ENCODE measurements at places on chromosomes 1 and 21. TPM values are rescaled to one million over a fixed set of nuclear protein-coding genes. Genes with fewer than 3 reads are reported as not detected.

DNA sequence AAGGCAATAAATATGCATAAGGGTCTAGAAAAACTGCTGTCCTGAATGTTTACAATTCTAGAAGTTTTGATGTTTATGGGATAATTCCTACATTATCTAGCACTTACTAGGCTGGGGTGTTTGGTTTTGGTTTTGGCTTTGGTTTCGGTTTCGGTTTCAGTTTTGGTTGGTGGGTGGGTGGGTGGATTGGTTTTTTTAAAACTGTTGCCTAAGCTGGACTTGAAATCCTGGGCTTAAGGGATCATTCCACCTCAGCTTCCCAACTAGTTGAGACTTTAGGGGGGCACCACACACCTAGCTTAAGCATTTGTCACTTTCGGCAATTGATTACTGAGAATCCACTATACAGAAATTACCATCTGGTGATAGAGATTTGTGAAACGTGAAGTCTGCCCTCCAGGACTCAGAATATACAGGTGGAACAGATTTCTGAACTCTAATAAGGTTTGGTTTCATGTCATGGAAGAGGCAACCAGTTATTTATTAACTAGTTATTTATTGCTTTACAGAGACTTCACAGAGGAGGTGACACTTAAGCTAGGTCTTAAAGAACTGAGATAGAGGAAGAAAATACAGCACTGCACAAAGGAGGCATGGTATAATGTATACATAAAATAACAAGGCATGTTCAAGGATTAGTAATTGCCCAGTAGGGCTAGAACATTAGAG is 69.6 kb downstream of the PIK3R3 start:
- H3K4me3 ChIP-seq = no peak overlapping the region
- no peaks in the 10 kb centered on the region for H3K27me3 ChIP-seq
- H3K36me3 ChIP-seq = peaks cover 3% of the 10 kb centered on the region

DNA sequence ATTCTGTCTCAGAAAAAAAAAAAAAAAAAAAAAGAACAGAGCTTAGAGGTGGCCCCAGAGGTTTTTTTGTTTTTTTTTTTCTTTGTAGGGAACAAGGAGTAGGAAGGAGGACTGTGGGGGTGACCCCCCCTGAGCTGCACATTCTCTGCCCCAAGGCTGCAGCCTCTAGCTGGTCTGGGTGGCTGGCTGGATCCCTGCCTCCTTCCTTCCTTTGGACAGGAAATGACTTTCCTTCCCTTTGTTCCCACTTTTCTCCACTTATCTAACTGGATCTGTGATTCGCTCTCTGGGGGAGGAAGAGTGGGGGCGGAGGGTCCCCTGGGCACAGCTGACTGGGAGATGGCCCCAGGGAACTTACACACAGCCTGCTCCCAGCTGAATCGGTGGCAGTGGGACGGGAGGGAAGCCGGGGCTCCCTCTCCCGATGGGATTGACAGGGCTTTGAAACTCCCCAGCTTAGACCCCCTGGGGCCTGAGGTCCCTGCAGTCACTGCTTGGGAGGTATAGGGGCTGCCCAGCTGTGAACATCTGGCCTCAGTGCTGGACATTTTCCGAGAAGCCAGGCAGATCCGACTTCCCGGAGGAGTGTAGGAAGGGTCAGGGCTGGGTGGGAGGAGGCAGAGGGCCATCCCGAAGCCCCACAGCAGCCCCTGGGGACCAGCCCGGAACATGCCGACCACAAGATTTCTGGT is 2.1 kb downstream of the FBLIM1 start:
- no peak for DNase-seq
- H3K27ac ChIP-seq = no peak overlapping the region
- H3K4me1 ChIP-seq = peaks cover 6% of the 10 kb centered on the region
- H3K27me3 ChIP-seq = peaks cover 58% of the 10 kb centered on the region

DNA sequence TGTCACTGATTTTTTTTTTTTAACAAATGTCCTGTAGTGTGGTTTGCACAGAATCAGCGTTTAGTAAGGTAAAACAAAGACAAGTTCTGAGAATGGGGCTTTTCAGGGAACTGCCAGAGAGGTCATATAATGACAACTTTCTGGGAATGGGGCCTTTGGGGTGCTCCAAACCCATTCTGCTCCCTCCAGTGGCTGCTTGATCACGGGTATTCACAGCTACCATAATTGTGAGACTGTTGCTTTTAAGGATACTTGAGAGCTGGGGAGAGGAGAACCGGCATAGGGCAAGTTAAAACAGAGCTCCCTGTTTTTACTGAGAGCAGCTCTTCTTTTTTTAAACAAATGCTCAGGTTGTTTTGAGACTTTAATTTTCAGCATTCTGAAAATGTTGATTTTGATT is 48.2 kb downstream of the CYP2J2 start:
- no peak for DNase-seq
- peaks cover 2% of the 10 kb centered on the region for H3K4me1 ChIP-seq
- H3K27me3 ChIP-seq = no peaks in the 10 kb centered on the region
- H3K4me3 ChIP-seq = no peak overlapping the region
- H3K27ac ChIP-seq = no peak overlapping the region

- no peak for DNase-seq
- H3K4me1 ChIP-seq = peaks cover 24% of the 10 kb centered on the region
These were observed 3.6 kb downstream of the ACOT7 start for GRCh38 chr1:6389971-6390370.

GRCh38 chr1:200366577-200367253 is 43.1 kb downstream of the ZNF281 start:
- DNase-seq = no peak
- no peak overlapping the region for H3K4me3 ChIP-seq
- H3K27me3 ChIP-seq = no peaks in the 10 kb centered on the region
- H3K36me3 ChIP-seq = peaks cover 4% of the 10 kb centered on the region
- H3K4me1 ChIP-seq = no peaks in the 10 kb centered on the region

- H3K27ac ChIP-seq = no peak overlapping the region
- no peak for DNase-seq
- no peaks in the 10 kb centered on the region for H3K27me3 ChIP-seq
- H3K36me3 ChIP-seq = peaks cover 9% of the 10 kb centered on the region
- H3K4me1 ChIP-seq = peaks cover 2% of the 10 kb centered on the region
These were observed 64.7 kb downstream of the MPZL1 start for GRCh38 chr1:167786502-167786901.

- no peak overlapping the region for H3K4me3 ChIP-seq
- no peak overlapping the region for H3K27ac ChIP-seq
- H3K27me3 ChIP-seq = peaks cover 4% of the 10 kb centered on the region
- DNase-seq = no peak
- H3K36me3 ChIP-seq = no peaks in the 10 kb centered on the region
These were observed 34.5 kb upstream of the MAP1LC3C start for GRCh38 chr1:242033447-242033846.

- peaks cover 26% of the 10 kb centered on the region for H3K4me1 ChIP-seq
- no peaks in the 10 kb centered on the region for H3K27me3 ChIP-seq
- H3K4me3 ChIP-seq = no peak overlapping the region
- no peak for DNase-seq
These were observed 147.1 kb downstream of the SLC45A1 start for GRCh38 chr1:8465013-8465412.

DNA sequence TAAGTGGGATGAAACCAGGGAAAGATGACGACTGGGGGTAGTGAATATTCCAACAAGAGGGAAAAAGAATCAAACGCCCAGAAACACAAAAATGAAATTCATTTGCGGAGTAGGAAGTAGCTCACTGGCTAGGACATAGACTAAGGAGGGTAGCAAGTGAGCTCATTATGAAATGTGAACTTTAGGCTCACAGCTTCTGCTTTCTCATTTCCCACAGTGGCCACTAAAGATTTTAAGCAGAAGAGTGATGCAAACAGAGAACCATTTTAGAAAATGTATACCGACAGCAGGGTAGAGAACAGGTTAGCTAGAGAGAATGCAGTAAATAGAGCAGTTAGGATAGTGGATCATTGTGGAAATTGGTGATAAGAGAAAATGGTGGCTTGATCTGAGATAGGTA is 3.5 kb downstream of the CD48 start:
- H3K27ac ChIP-seq = no peak overlapping the region
- DNase-seq = no peak
- peaks cover 13% of the 10 kb centered on the region for H3K36me3 ChIP-seq
- no peaks in the 10 kb centered on the region for H3K27me3 ChIP-seq

DNA sequence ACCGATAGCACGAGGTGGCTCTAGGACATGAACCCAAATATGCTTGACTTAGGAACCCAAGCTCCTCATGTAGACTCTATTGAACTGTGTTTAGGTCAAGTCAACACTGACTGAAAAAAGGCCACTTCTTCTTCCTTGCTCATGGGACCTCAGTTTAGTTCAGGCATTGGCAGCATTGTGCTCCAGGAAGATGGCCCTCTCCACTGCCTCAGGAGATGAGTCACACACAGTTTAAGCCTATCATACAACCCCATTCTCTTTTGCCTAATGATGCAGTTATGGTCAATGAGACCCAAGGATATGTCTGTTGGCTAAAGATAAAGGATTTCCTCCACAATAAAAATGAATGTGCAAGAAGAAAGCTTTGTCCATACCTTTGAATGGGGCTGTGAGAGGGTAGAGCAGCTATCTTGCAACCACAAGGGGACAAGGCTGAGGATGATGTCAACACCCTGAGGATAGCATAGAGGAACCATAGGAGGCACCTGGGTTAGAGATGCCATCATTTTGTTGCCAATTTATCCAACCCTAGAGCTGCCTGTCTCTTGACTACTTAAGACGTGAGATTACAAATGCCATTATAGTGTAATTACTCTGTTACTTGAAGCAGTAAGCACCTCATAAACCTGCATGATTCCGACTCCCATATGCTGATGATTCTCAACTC is 3.0 kb upstream of the TRIM63 start:
- H3K27me3 ChIP-seq = peaks cover 33% of the 10 kb centered on the region
- H3K36me3 ChIP-seq = no peaks in the 10 kb centered on the region
- DNase-seq = no peak
- no peaks in the 10 kb centered on the region for H3K4me1 ChIP-seq
- H3K27ac ChIP-seq = no peak overlapping the region

DNA sequence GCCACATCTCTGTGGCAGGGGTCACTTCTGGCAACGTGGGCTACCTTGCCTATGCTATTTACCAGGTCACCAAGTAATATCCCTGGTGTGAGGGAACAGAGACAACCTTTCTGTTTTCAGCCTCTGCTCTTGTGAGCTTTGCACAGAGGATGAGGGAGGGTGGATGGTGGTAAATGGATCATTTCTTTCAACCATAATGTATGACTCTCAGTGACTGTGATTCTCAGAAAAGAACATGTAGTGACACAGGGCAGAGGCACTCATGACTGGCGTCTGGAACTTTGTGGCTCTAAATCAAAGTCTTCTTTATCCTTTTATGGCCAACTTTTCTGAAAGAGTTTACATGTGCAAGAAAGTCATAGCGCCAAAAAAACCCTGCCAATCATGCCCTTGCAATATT is 153.5 kb upstream of the USP24 start:
- H3K27ac ChIP-seq = no peak overlapping the region
- H3K36me3 ChIP-seq = no peaks in the 10 kb centered on the region
- no peak overlapping the region for H3K4me3 ChIP-seq
- no peaks in the 10 kb centered on the region for H3K4me1 ChIP-seq
- peaks cover 9% of the 10 kb centered on the region for H3K27me3 ChIP-seq

- no peaks in the 10 kb centered on the region for H3K36me3 ChIP-seq
- no peak overlapping the region for H3K27ac ChIP-seq
- no peak for DNase-seq
- H3K4me3 ChIP-seq = no peak overlapping the region
- peaks cover 5% of the 10 kb centered on the region for H3K4me1 ChIP-seq
- no peaks in the 10 kb centered on the region for H3K27me3 ChIP-seq
These were observed 38.2 kb downstream of the CTNNBIP1 start for GRCh38 chr1:9871707-9872425.

GRCh38 chr1:57362480-57362879 is 61.4 kb downstream of the DAB1 start:
- DNase-seq = no peak
- no peaks in the 10 kb centered on the region for H3K36me3 ChIP-seq
- no peaks in the 10 kb centered on the region for H3K4me1 ChIP-seq
- H3K27me3 ChIP-seq = peaks cover 8% of the 10 kb centered on the region

DNA sequence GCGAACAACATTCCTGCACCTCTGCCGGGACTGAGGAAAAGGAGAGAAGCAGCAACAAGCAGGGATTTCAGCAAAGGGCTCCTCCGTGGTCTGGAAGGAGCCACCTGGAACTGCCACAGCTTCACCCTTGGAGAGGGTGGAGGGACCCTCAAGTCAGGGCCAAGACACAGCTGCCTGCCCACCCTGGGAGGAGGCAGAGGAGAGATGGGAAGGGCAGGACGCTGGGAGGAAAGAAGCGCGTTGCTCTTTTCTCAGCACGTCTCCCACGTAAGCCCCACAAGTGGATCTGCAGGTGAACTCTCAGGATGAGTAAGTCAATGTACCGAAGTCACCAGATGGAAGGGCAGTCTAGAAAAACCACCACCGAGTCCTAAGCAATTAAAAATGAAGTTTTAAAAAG is 39.6 kb downstream of the SLC19A1 start:
- H3K27ac ChIP-seq = no peak overlapping the region
- DNase-seq = no peak
- H3K27me3 ChIP-seq = no peaks in the 10 kb centered on the region
- no peaks in the 10 kb centered on the region for H3K4me1 ChIP-seq
- H3K36me3 ChIP-seq = no peaks in the 10 kb centered on the region
- no peak overlapping the region for H3K4me3 ChIP-seq

DNA sequence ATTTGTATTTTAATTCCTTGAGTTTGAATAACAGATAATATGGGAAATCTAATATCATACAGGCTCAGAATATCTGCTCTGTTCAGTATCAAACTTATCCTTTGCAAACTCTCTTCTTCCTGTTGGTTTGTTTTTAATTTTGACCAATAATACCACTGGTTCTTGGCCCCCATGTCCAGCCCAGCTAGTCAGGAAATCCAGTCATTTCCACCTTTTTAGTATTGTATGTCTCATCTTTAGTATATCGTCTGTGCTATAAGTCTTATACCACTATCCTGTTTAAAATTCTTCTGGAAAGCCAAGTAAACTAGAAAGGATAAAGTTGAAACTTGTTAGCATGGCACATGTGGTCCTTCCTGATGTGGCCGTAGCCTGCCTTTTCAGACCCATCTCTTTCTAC is 10.7 kb downstream of the SCCPDH start:
- no peak overlapping the region for H3K4me3 ChIP-seq
- peaks cover 9% of the 10 kb centered on the region for H3K4me1 ChIP-seq
- no peak for DNase-seq
- peaks cover 75% of the 10 kb centered on the region for H3K36me3 ChIP-seq

DNA sequence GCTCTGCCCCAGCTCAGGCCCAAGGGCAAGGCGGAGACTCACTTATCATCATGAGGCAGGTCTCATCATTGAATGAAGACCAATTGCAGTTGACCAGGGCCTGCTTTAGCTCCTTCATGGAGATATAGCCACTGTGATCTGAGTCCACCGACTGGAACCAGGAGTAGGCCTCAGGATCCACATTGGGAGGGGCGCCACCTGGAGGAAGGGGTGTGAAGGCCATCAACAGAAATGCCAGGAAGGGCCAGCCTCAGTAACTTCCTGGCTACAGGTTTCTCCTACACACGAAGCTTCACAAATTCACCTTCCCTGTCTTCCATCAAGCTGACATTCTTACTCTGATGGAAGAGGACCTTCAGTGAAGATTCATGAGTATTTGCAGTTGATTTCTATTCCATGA is 11.6 kb downstream of the PEF1 start:
- no peak overlapping the region for H3K27ac ChIP-seq
- peaks cover 12% of the 10 kb centered on the region for H3K4me1 ChIP-seq
- peak; percentile 29 for DNase-seq
- no peaks in the 10 kb centered on the region for H3K27me3 ChIP-seq
- H3K4me3 ChIP-seq = no peak overlapping the region
- H3K36me3 ChIP-seq = peaks cover 2% of the 10 kb centered on the region

Gene ZBTB17
- total RNA-seq = 56.1 TPM

Gene CR1L
- total RNA-seq = not detected

Gene HSPB7
- not detected for total RNA-seq

Gene VAV3
- total RNA-seq = 4.6 TPM

Gene C1orf226
- total RNA-seq = 0.14 TPM

Gene AJAP1
- total RNA-seq = not detected

Gene LORICRIN
- total RNA-seq = not detected

Data from activated naive CD8-positive, alpha-beta T cell treated with anti-CD3 and anti-CD28 coated beads for 36 hours (primary cell).